HuH-7.5 (cell line): ENCODE measurements at places on chromosomes 16 and 17.

DNA sequence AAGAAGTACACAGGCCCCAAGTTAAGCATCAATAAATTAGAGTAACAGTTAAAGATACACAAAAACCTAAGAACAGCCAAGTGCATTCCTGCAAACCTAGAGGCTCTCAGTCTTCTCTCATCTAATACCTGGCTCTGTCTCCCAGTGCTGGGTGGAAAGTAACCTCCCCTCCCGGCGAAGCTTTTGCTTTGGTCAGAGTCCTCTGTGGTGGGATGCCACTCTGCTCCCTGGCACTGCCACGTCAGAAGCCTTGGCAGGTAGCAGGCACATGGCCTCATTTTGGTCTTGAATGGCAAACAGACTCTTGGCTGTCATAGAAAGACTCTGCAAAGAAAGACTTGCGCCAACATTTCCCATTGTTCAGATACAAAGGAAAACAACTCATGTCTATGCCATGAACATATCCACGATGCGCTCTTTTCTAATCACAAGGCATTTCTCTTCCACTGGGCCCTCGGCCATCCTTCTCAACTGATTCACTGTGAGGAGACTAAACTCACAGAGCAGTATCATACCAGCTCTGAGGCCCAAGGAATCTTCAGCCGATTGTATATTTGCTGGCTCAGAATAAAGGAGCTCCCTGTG lies 21.2 kb downstream of the MTHFSD start:
- DNase-seq: no peak

DNA sequence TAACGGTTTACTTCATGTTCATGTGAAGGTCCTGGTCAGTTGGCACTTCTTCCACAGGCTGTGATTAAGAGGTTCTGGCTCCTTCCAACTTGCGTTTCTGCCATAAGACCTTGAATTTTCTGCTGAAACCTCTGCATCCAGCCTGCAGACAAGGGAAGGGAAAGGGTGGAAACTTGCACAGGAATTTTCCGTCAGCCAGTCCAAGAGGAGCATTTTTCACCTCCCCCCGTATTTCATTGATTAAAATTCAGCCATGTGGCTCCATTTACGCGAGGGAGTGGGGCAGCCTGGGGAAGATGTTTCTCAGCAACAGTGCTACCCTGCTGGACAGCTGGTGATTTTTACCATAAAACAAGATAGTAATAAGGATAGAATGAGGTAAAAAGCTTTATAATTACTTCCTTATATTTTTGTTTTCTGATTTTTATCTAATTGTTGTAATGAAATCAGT lies 101.5 kb upstream of the SMIM36 start:
- no peak for DNase-seq

- no peak for DNase-seq
Observed at GRCh38 chr17:51595826-51596398, 335.6 kb downstream of the UTP18 start.

DNA sequence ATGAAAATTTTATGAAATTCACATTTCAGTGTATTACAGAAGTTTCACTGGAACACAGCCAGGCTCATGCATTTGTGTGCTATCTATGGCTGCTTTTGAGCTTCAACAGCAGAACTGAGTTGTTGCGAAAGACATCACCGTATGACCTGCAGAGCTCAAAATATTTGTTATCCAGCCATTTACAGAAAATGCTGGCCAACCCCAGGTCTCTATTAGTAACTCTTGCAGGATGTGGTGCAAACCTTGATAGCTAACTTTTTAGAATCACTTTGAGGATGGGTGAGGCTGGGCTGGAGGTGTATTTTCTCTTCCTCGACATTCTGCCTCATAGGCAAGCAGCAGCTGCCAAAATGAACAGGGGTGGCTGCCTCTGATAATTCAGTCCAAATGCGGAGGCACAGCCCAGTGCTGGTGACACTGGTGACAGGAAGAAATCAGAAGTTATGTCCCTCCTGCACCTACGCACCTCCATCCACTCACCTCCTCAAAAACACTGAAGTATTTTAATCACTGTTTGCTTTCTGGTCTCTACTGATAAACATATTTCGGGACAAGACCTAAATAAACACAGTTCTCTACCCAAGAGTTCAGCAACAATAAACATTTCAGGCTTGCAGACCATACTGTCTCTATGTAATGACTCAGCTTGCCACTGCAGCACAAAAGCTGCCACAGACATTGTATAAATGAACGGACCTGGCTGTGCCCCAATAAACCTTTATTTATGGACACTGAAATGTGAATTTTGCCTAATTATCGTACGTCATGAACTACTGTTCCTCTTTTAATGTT lies 28.5 kb downstream of the ARHGAP17 start:
- DNase-seq: peak; percentile 16

DNA sequence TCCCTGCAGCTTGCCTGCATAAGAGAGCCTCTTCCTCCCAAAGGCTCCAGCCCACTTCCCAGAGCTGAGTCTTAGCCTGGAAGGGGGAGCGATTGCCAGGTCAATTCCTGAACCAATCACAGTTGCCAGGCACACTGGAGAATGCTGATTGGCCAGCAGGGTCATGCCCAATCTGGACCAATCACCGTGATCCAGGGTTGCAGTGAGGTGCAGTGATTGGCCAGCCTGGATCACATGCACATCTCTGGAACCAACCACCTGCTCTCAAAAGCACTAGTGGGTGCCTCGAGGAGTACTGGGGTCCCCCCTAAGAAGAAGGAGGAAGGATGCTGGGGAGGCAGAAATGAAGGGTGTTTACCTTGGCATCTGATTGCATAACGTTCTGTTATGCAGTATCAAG lies 18.4 kb downstream of the NAGPA start:
- no peak for DNase-seq

GRCh38 chr17:7221278-7222092 lies 1.7 kb downstream of the ACADVL start:
- no peak for DNase-seq

- peak; percentile 89 for DNase-seq
Observed at GRCh38 chr17:7887482-7888183, 956 bp upstream of the CHD3 start.

- DNase-seq: peak; percentile 67
Observed at GRCh38 chr17:35089586-35090296, 26.2 kb upstream of the RFFL start.

DNA sequence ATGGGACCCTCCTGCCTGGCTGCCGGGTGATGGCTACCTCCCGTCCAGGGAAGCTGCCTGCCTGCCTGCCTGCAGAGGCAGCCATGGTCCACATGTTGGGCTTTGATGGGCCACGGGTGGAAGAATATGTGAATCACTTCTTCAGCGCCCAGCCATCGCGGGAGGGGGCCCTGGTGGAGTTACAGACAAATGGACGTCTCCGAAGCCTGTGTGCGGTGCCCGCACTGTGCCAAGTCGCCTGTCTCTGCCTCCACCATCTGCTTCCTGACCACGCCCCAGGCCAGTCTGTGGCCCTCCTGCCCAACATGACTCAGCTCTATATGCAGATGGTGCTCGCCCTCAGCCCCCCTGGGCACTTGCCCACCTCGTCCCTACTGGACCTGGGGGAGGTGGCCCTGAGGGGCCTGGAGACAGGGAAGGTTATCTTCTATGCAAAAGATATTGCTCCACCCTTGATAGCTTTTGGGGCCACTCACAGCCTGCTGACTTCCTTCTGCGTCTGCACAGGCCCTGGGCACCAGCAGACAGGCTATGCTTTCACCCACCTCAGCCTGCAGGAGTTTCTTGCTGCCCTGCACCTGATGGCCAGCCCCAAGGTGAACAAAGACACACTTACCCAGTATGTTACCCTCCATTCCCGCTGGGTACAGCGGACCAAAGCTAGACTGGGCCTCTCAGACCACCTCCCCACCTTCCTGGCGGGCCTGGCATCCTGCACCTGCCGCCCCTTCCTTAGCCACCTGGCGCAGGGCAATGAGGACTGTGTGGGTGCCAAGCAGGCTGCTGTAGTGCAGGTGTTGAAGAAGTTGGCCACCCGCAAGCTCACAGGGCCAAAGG lies 36.8 kb downstream of the NLRC5 start:
- DNase-seq: no peak

GRCh38 chr17:72305472-72305871 lies 184.7 kb downstream of the SOX9 start:
- no peak for DNase-seq
